Inflammatory macrophage (primary cell): ENCODE measurements at places on chromosomes 1 and 21.

DNA sequence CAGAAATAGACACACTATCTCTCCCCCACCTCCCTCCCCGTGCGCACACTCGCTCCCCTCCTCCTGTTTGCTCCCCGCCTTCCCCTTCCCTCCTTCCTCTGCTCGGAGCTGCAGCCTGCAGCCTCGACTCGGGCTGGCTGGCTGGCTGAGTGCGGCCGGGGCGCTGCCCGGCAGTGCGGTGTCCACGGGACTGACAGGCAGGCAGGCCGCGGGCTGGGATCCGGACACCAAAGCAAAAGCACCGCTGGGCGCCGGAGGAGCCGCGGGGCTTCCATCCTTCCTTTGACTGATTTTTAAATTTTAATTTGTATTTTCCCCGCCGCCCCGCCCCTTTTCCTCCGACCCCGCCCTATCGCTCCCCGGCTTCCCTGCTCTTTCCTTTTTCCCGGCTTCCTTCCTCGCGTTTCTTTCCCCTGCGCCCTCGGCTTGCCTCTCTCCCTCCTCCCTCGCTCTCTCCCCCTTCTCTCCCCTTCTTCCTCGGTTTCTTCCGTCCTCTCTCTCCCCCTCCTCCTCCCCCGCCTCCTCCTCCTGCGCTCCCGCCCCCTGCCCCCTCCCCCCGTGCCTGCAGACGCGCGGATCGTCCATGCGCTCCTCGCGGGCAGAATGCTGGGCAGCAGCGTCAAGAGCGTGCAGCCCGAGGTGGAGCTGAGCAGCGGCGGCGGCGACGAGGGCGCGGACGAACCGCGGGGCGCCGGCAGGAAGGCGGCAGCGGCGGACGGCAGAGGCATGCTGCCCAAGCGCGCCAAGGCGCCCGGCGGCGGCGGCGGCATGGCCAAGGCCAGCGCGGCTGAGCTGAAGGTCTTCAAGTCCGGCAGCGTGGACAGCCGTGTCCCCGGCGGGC is 109.4 kb downstream of the NAV1 start:
- peak; percentile 5 for DNase-seq

GRCh38 chr1:106780066-106780465 is 276.4 kb upstream of the PRMT6 start:
- no peak for DNase-seq

DNA sequence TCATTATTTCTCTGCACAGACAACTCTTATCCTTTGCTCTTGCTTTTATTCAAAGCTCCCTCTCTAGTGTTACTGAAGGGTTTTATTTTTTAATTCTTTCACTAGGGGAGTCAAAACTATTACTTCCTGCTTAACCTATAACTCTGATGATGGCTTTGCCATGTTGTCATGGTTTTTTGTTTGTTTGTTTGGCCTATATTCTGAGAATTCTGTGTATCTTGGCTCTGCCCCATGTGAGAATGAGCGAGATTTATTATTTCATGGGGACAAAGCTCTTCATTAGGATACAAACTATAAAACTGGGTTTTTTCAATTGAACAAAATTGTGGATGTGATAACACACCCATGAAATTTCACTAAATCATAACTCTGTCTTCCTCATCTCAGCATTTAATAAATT is 190.5 kb upstream of the C1orf105 start:
- no peak for DNase-seq

- no peak for DNase-seq
Observed at GRCh38 chr1:61818992-61819391, 76.7 kb downstream of the PATJ start.

DNA sequence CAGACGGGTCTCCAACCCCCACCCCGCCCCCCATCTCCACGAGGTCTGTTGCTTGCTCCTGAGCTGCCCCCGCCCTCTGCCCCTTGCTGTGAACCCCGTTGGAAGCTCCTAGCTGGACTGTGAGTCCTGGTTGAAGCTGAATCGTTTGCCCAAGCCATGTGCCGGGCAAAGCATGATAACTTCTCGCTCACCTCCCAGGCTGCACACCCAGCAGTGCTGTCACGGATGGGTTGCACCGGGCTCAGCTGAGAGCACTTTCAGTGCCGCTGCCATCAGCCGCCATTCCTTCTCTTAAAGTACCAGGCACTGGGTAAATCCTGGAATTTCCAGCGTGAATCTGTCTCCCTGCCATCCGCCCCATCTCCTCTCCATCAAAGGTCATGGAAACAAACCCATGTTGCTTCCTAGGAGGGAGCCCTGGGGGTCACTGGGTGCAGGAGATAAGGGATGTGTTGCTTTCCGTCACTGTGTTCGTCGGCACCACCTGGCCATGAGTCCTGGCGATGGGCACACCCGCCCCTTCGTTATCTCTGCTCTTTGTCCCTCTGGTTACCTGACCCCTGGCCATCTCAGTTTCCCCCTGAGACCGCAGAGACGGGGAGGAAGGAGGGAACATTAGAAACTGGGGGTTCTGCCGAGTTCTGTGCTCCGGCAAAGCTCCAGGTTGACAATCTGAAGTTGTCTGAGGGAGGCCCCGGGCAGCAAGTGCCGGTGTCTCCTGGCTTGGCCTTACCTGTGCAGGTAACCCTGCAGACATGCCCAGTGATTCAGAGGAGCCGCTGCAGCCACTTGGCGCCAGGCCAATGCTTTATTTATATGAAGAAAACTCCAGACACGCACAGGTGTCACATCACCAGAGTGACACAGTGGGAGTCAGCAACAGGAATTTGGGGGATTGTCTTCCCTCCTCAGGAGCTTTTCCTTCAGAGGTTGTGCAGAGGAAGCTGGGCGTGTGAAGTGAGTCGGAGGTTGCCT is 2.7 kb downstream of the PDE9A start:
- DNase-seq = no peak

DNA sequence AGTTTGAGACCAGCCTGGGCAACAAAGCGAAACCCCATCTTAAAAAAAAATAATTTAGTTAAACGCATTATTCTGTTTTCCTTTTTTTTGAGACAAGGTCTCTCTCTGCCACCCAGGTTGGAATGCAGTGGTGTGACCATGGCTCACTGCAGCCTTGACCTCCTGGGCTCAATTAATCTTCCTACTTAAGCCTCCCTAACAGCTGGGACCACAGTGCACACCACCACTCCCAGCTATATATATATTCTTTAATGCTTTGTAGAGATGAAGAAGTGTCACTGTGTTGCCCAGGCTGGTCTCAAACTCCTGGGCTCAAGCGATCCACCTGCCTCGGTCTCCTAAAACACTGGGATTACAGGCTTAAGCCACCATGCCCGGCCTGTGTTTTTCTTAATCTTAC is 7.7 kb upstream of the KLF17 start:
- no peak for DNase-seq

- DNase-seq = no peak
Observed at GRCh38 chr1:116403496-116404136, 30.6 kb downstream of the ATP1A1 start.

DNA sequence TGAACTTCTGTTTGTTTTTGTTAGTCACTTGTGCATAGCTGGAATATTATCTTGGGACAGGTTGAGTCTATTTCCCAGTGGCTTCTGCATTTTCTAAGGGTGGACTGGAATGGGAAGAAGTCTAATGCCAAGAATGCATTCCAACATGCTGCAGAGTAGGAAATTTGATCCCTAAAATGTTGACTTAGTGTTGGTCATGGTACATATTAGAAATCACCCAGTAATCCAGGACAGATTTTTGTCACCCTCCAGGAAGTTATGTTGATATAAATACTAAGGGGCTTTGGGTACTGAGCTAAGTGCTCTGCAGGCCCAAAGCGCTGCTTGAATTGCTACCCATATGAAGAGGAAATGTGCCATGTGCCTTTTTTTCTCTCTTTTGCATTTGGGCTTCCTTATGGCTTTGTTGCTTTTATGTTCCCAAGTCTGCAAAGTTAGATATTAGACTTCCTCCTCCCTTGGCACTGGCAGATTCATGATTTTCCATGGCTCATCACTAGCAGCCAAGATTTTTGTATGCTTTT is 10.0 kb downstream of the ARID1A start:
- no peak for DNase-seq

DNA sequence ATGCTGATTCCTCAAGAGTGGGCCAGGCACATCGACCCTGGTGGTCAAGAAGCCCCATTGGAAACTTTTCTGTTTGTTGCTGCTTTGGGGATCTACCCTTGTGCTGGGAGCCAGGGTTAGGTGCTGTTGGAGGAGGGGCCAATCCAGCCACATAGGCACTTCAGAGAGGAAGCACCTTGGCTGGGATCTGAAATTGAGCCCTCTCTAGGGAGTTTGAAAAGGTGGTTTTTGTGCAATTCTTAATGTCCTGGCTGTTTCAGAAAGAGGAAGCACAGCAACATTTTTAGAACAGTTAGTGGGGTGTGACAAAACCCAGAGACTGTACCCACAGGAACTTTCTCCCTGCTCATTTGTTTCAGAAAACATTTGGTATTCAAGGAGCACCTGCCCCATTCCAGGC is 17.2 kb upstream of the BEND5 start:
- DNase-seq = peak; percentile 25

DNA sequence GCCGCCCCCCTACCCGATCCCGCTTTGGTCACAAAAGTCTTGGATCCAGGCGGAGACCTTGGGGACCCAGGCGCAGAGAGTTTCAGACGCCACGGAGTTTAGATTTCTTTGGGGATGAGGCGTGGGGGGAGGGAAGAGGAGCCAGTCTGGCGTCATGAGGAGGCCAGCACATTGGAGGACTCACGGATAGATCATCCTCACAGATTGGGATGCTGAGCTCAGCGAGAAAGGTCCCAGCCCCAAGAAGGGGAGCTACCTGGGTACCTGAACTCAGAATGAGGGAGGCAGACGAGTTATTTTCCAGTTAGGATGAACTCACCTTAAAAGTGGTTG is 393 bp downstream of the ELAPOR1 start:
- no peak for DNase-seq

GRCh38 chr21:39726133-39726532 is 18.9 kb upstream of the IGSF5 start:
- DNase-seq = no peak

DNA sequence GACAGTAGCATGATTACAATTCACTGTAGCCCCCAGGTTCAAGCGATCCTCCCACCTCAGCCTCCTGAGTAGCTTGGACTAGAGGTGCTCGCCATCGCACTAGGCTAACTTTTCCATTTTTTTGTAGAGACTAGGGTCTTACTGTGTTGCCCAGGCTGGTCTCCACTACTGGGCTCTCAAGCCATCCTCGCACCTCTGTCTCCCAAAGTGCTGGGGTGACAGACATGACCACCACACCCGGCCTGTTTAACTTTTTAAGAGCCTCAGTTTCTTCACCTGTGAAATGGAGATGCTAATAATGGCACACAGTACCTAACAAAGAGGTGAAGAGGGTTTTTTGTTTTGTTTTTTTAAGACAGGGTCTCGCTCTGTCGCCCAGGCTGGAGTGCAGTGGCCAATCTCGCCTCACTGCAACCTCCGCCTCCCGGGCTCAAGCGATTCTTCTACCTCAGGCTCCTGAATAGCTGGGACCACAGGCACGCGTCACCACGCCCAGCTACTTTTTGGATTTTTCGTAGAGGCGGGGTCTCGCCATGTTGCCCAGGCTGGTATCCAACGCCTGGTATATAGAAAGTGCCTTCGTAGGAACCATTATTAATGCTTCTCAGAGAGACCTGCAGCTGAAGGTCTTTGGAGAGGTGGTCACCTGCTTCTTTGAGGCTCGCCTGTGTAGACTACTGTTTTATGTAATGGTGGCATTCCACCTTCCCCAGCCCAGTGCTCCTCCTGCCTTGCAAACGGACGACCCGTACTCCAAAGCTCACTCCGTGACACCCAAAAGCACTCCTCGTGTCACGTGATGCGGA is 567 bp downstream of the PMVK start:
- no peak for DNase-seq

GRCh38 chr1:237012788-237013383 is 8.6 kb upstream of the MT1HL1 start:
- no peak for DNase-seq

- DNase-seq = no peak
Observed at GRCh38 chr1:176517484-176517883, 54.5 kb downstream of the PAPPA2 start.

- DNase-seq = no peak
Observed at GRCh38 chr1:24942789-24943188, 12.7 kb upstream of the RUNX3 start.

GRCh38 chr1:178023181-178023618 is 53.3 kb upstream of the SEC16B start:
- DNase-seq = no peak

DNA sequence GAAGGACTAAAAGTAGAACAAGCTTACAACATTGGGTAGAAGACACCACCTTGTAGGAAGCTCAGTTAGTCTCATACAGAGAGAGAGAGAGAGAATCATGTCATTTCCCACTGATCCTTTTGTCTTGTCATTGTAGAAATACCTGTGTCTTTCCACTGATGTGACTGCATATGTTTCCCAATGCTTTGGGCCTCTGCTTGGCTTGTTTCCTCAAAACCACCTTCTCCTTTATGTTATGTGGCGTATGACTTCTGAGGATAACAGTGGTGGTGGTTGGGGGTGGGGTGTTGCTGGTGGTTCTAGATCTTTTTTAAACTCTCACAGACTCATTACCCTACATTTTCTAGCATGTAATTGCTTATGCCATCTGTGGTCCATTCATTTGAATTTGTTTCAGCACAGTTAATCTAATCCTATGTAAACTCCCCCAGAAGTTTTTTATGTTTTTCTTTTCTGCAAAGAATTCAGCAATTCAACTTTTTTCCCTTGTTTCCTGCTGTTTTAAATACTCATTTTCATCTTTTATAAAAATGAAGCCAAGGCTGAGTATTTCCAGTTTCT is 9.3 kb downstream of the RGL1 start:
- peak; percentile 41 for DNase-seq

DNA sequence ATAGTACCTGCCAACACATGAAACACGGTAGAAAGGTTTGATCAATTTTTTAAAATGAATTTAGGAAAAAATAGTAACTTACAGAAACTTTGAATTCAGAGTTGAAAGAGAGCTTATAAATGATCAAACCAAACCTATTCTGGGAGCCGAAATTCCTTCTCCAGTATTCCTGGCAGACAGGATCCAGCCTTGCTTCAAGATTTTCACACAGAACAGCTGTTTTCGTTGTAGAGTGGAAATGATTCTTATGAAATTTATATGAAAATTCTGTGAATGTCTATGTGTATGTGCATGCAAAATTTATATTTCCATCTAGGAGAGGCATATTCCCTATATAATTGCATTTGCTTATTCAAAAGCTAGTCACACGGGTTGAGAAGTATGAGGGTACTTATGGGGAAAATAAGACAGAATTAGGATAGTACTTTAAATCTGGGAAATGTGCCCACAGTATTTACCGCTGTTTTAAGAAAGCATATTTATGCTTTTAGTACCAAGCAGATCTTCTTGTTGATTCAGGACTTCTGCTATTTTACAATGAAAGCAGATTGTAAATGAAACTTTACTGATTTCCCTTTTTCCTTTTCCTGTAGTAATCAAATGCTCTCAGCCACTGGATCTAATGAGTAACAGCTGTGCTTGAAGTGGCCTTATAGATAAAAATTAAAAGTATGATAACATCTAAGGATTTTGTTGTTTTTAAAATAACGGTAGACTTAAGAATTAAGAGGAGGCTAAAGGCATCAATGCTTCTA is 30.4 kb downstream of the PRRX1 start:
- no peak for DNase-seq

DNA sequence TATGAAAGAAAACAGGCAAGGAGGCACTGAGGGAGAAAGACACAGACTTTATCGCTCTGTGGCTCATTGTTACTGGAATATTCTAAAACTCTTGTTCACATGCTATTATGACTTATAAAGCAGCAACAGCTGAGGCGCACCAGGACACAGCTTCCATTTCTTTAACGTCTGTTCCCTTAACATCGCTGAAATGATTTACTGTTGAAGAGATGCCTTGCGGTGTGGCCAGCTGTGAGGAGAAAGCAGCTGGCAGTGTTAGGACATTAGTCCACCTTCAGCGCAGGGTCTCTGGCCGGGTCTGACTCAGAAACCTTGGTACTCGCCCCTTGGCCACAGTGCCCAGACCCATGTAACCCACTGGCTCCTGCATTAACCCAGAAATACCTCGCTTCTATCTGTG is 3.1 kb upstream of the PER3 start:
- DNase-seq = no peak
